ENCODE measurements at places on chromosomes 4 and X. TPM values are rescaled to one million over a fixed set of nuclear protein-coding genes. Genes with fewer than 3 reads are reported as not detected.

The MAGEA2 gene
- total RNA-seq, result not detected

The SAT1 gene
- total RNA-seq, result 116 TPM

The RRH gene
- total RNA-seq, result not detected

The PCDH10 gene
- 0.29 TPM for total RNA-seq

The ERAS gene
- not detected for total RNA-seq

The LRCH2 gene
- 16.5 TPM for total RNA-seq

The CT83 gene
- total RNA-seq, result not detected

The SHISA3 gene
- total RNA-seq, result 0.59 TPM

The SORBS2 gene
- 21.5 TPM for total RNA-seq

The GPR143 gene
- 2.4 TPM for total RNA-seq

DNA sequence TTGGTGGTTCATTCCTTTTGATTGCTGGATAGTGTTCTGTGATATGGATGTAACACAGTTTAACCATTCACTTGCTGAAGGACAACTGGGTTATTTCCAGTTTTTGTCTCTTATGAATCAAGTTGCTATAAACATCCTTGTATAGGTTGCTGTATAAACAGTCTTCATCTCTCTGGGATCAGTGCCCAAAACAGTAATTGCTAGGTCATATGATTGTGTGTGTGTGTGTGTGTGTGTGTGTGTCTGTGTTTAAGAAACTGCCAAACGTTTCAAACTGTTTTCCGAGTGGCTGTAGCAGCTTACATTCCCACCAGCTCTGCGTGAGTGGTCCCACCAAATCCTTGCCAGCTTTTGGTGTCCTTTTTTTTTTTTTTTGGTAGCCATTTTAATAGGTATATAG is 60.4 kb downstream of the F11 start:
- no peak for DNase-seq

DNA sequence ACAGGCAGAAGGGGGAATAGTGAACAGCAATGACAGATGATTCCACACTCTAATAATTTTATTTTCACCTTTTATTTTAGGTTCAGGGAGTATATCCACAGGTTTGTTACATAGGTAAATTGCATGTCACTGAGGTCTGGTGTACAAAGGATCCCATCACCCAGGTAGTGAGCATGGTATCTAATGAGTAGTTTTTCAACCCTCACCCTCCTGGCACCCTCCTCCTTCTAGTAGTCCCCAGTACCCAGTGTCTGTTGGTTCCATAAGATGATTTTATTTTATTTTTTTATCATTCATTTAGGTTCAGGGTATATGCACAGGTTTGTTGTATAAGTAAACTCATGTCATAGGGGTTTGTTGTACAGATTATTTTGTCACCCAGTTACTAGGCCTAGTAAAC is 58.6 kb upstream of the UGT8 start:
- DNase-seq, result no peak

GRCh38 chr4:188778905-188779304 is 639.7 kb downstream of the TRIML1 start:
- DNase-seq, result no peak

DNA sequence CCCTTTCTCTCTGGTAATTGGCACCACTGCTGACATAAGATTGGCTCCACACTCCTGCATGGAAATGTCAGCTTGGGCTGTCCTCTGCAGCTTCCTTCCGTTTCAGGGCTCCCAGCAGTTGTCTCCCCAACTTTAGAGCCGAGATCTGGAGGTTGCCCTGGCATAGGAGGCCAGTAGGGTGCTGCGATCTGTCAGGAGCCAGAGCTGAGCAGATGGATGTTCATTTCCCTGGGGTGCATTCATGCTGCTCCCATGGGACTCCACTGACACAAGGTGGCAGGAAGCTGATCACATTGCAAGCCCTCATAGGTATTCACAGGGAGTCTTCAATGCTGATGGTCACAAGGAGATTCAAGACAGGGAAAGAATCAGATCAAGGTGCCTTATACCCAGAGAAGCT is 116.6 kb upstream of the RAI2 start:
- DNase-seq, result no peak

DNA sequence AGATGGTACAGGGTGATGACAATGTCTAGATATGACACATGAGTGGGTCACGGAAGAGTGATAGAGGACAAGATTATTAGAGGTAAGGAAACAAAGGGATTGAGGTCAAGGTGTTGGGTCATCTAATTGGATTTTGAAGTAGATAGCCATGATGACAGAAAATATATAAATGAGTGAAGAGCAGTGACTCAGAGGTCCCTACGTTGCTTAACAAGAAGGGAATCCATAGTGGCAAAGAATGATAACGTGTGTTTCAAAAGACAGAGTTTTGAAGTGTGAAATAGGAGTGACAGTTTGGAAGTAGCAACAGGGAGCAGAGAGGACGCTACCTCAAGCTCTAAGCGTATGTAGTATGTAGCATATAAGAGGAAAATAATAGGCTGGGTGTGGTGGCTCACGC is 22.2 kb upstream of the CAMK2D start:
- no peak for DNase-seq

DNA sequence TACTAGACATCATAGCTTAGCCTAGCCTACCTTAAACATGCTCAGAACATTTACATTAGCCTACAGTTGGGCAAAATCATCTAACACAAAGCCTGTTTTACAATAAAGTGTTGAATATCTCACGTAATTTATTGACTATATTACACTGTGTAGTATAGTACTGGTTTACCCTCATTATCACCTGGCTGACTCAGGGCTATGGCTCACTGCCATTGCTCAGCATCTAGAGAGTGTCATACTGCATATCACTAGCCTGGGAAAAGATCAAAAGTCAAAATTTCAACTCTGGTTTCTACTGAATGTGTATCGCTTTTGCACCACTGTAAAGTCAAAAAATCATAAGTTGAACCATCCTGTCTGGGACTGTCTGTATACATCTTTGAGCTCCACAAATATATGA is 78.6 kb downstream of the CEP44 start:
- DNase-seq, result no peak

- DNase-seq, result no peak
These were observed 61.1 kb downstream of the ABCG2 start for GRCh38 chr4:88097301-88097700.

DNA sequence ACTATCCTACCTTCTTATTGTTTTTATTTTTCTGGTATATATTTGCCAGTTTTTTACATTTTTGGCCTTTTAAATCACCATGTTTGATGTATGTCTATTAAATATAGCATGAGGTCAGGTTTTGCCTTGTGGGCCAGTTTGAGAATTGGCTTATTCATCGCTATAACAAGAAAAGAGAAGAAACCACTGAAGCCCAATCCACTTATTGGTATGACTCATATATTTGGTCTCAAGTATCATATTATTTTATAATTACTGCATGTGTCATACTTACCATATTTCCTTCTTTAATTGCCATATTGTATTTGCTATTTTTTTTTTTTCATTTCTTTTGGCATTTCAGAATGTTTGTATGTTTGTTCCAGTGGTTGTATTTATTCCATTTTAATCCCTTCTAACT is 99.3 kb downstream of the IRF2 start:
- no peak for DNase-seq

DNA sequence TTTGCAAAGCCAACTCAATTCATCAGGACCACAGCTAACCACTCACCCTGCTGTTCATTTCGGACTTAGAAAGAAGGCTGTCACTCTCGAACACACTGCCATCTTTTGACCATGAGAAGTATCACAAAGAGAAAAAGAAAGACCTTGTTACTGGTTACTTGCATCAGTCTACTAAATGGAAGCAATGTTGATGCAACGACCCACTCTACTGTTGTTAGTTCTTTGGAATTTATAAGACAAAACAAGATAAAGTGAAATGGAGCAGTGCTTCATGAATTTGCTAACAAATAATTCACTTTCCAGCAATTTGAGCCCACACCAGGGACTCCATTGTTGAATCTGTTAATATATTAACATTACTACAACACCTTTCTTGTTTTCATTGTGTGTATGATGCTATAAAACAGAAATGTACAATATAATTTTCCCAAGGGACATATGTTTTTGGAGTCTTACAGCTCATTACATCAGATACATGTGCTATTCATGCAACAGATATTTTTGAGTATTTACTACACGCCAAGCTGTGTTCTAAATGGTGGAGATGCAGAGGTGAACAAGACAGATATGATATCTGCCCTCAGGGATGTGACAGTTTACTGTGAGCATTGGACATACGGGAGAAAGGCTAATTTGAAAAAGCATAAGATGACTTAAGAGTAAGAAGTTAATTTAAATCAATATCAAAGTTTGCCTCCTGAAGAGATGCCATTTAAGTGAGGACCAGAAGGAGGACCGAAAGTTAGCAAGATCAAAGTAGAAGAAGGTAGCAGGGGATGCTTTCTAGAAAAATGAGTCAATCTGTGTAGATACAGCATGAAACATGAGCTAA is 87.2 kb downstream of the AREG start:
- no peak for DNase-seq

DNA sequence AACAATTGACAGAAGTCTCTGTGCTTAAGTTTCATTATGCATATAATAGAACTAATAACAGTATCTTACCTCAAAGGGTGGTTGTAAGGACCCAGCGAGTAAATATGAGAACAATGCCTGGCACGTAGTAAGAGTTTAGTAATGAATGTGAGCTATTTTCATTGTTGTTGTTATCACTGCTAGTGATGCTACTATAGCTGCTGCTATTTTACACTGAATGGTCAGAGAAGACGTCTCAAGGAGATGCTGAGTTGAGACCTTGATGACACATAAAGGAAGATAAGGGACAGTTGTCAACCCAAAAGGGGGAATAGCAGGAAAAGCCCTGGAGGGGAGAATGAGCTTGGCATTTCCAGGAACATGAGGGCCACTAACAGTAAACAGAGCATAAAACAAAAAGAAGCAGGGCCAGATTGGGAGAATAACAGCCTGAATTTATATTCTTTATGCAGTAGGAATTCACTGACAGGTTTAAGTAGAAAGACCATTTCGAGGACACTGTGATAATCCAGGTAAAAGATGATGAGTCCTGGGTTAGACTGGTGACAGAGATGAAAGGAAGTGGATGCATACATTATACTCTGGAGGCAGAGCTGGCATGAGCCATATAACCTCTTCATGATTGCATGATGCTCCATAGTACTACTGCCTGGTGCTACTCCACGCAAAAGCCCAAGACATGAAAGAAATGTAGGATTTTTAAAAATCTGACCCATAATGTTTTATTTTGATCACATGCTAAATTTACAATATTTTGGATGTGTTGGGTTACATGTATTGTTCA is 23.1 kb downstream of the ATP8A1 start:
- no peak for DNase-seq

DNA sequence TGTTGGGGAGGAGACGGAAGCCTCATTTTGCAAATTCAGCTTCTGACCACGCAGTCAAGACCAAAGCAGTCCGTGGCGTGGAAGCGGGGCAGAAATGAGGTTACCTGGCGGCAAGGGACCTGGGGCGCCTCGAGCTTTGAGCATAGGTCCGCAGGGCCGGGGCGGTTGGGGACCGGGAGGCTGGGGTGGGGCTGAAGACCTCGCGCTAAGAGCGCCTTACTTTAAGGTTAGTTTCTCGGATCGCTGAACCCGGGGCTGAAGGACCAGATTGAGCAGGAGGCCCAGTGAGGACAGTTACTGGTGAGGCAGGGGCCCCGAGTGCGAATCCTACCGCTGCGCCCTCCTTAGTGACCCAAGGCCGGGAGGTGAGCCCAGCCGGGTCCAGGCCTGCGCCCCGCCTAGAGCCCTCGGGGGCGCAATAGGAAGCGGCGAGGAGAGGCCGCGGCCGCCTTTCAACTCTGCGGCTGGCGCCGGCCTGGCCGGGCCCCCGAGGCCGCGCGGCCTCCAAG is 7.5 kb downstream of the MSX1 start:
- DNase-seq, result no peak

DNA sequence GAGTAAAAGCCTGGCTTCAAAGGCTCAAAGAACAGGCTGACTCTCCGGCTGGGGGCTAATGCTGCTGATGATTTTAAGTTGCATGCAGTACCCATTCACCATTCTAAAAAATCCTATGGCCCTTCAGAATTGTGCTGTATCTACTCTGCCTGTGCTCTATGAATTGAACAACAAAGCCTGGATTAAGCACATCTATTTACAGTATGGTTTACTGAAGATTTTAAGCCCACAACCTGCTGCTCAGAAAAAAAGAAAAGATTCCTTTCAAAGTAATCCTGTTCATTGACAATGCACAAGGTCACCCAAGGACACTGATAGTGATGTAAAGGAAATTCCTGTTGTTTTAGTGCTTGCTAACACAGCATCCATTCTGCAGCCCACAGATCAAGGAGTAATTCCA is 84.9 kb upstream of the SFRP2 start:
- no peak for DNase-seq

GRCh38 chr4:56953680-56954520 is 23.5 kb downstream of the NOA1 start:
- no peak for DNase-seq

Measured in uterus (tissue), 4 donors.